AG09319 (cell line): ENCODE measurements at places on chromosomes 5 and 9.
A peak's percentile ranks its signal among the peaks of the same experiment; 100 is the strongest.

DNA sequence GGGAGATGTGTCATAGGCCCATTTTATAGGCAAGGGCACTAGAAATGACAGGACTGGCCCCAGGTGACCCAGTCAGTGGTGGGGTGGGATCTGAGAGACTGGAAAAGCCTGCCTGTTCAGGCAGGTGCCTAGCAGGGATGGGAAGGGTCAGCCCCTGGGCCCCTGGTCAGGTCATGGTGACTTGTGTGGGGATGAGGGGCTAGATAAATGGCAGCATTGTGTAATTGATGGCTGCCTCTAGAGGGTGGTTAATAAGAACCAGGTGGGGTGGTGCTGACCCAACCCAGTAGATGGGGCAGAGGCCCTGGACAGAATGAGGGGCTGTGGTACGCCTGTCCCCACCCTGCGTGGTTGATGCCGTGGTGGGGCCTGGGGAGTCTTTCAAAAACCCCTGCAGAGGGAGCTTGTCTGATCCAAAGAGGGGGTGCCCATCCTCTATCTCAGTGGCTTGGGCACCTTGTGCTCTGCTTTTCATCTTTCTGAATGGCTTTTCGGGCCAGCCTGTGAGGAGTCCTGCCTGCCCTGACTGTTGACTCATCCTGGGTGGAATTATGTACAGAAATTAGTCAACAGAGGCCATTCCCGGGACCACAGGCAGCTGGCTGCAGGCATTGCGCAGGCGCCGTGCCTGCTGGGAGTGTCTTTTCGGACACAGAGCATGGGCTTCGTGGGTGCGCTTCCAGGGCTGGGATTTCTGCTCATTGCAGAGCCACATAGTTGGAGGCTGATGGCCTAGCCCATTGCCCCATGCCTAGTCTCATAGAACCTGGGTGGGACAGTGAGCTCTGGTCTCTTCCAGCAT is 93.6 kb upstream of the PITX1 start:
- peak; percentile 67 for DNase-seq

DNA sequence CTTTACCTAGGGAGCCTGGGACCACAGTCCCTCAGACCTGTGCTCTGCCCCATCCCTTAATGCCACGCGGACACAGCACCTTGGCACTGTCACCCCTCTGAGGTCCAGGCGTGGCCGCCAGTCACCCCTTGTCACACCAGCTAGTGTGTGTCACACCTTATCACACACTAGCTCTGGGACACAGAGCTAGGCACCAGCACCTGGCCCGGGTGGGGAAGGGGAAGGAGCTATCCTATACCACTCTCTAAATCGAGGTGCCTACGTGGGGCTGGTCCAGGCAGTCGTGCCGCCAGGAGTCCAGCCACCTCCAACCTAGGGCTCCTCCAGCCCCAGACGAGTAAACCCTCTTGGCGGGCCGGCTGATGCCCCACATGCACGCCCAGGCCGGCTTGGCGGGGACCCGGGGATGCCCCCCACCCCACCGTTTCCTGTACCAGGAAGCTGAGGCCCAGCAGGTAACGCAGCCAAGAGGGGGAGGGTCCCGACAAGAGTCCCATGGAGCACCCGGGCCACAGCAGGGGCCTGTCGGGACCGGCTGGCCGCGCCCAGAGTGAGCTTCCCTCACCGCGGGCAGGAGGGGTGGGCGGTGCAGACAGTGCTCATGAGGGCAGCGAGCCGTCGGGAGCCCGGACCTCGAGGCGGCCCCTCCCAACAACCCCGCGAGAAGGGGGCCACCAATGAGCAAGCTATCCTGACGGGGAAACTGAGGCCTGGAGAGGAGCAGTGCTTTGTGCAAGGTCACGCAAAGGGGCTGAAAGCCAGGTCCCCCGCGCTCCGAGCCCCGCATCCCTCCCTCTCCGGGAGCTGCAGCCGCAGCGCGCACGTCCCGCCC is 550 bp downstream of the CORO2A start:
- DNase-seq: no peak

- DNase-seq: no peak
Measured at GRCh38 chr9:134040176-134040565, 14.9 kb downstream of the BRD3OS start.

DNA sequence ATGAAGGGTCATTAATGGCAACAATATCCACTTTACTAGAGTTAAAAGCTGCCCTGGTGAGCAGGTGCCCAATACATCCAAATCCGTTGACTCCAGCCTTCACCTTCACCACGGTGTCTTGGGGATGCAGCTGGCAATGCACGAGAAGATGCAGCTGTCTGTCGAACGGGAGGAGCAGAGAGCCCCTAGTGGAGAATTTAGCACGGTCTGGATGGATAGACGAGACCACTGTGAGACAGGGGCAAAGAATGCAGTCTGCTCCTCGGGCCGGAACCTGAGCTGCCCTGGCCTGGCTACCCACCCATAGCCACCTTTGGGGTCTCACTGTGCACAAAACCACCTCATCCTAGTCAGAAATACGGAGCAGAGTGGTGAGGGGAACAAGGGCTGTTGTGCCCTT is 35.1 kb downstream of the ADRA1B start:
- DNase-seq: no peak

GRCh38 chr5:97388794-97389193 is 205.7 kb upstream of the RIOK2 start:
- DNase-seq: no peak

GRCh38 chr5:142012186-142012785 is 541 bp downstream of the GNPDA1 start:
- DNase-seq: no peak

DNA sequence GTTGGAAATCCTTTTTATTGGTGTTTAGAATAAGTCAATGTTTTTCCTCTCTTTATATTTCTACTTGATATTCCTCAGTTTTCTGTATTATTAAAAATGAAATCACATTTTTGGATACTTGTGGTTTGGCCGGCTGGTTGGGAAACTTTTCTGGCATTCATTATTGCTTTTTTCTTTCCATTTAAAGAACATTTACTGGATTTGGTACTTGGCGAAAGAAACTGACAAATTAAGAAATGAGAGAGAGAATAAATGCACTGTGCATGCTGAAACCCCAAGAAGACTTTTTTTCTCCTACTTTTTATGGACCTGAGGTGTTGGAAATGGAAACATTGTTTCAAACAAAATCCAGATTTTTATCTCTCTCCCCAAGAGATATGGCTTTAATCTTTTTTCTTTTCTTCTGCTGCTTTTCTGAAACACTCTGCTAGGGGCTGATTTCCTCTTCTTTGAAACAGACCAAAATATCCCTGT is 128.4 kb downstream of the SNX18 start:
- DNase-seq: no peak

- no peak for DNase-seq
Measured at GRCh38 chr9:123368023-123368422, 12.0 kb downstream of the CRB2 start.

GRCh38 chr9:130629443-130630070 is 34.8 kb upstream of the PRDM12 start:
- DNase-seq: no peak

GRCh38 chr9:133581513-133582343 is 27.5 kb downstream of the FAM163B start:
- DNase-seq: no peak

DNA sequence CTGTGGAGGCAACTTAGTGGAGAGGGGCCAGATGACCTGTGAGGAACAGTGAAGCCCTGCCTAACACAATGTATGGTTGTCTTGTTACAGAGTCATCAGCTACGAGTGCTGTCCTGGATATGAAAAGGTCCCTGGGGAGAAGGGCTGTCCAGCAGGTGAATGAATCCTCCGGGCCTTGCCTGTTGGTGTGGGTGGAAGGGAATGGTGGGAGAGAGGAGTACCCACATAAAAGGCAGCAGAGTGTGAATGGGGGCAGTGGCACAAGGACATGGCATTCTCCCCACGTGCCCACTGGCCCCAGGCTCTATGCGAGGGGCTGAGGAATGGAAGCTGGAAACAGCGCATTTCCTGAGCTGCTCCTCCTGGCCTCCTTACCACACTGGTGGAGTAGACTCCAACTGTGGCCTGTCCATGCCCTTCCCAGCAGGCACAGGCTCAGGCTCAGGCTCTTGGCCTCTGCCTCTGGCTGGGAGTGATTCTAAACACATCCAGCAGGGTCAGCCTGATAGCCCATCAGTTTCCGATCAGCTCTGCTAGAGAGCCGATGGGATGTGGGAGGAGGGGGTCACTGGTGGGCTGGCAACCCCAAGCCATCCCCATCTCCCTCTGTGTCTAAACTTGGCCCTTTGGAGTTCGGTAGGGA is 15.3 kb downstream of the TGFBI start:
- DNase-seq: no peak

GRCh38 chr9:99012957-99013512 is 69.3 kb downstream of the COL15A1 start:
- DNase-seq: no peak

- no peak for DNase-seq
Measured at GRCh38 chr5:71786337-71787055, 67.4 kb downstream of the CARTPT start.

DNA sequence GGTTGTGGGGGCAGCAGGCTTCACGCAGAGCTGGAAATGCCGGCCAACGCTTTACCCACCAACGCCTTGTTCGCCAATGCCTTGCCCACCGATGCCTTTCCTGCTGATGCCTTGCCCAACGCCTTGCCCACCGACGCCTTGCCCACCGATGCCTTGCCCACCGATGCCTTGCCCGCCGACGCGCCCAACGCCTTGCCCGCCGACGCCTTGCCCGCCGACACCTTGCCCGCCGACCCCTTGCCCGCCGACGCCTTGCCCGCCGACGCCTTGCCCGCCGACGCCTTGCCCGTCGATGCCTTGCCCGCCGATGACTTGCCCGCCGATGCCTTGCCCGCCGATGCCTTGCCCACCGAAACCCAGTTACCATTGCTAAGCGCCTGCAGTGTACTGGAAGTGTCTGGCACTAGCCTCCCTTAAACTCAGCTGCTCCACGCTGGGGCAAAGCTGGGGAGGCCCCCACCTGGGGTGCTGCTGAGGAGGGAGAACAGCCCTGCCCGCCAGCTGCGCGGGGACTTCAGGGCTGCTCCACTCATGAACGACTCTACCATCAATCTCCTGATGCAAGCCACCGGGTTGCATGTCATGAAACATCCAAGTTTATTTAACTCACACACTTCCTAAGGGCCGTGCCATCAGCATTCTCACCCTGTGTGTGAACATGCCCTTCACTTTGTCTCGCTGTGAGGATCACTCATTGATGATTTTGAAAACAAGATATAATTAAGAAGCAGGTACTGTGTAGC is 1.8 kb downstream of the SLC6A18 start:
- no peak for DNase-seq

DNA sequence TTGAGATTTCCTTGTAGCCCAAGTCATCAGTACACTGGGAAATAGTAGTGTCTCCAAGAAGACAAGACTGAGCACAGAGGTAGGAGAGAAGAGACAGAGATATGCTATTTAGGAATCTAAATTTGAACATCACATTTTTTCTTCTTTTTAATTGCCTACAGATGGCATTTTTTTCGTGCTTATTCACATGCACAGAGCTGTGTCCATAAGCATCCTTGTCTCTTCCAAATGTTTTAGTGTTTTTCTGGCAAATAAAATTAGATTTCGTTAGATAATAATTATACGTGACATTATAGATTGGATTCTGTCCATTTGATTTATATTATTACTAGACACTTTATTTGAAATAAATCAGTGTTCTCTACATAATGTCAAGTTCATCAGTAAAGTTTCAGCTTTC is 80.9 kb downstream of the PRR16 start:
- DNase-seq: no peak
